Pancreas (tissue), 10 donors: ENCODE measurements at places on chromosomes 3 and 15. TPM values are rescaled to one million over a fixed set of nuclear protein-coding genes. Genes with fewer than 3 reads are reported as not detected.

GRCh38 chr15:52558196-52558595 is 10.6 kb downstream of the ARPP19 start:
- DNase-seq = no peak
- H3K27me3 ChIP-seq = no peaks in the 10 kb centered on the region
- H3K27ac ChIP-seq = no peak overlapping the region
- peaks cover 10% of the 10 kb centered on the region for H3K4me1 ChIP-seq

GRCh38 chr3:28745916-28746617 is 397.4 kb upstream of the AZI2 start:
- no peaks in the 10 kb centered on the region for H3K36me3 ChIP-seq
- H3K27ac ChIP-seq = no peak overlapping the region
- no peaks in the 10 kb centered on the region for H3K27me3 ChIP-seq
- H3K4me1 ChIP-seq = peaks cover 6% of the 10 kb centered on the region
- H3K4me3 ChIP-seq = no peak overlapping the region

GRCh38 chr15:41930221-41930866 is 36.5 kb upstream of the SPTBN5 start:
- H3K27ac ChIP-seq = no peak overlapping the region
- H3K4me3 ChIP-seq = no peak overlapping the region
- peaks cover 20% of the 10 kb centered on the region for H3K4me1 ChIP-seq
- no peaks in the 10 kb centered on the region for H3K36me3 ChIP-seq
- no peak for DNase-seq
- no peaks in the 10 kb centered on the region for H3K27me3 ChIP-seq

DNA sequence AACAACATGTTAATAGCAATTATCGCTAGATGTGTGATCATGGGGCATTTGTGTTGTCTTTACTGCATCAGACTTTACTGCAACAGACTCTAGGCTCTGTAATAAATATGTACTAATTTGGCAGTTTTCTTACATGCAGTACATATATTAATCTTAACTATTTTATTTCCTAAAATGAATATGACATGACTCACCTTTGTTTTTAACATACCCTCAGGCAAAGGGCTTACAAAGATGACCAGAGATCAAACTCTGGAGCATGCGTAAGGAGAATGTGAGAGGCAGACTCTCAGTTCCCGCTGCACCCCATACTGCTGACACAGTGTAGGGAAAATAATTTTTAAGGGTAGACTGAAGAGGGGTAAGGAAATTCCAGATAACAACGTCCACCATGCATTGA is 7.2 kb upstream of the FAM174B start:
- H3K4me3 ChIP-seq = no peak overlapping the region
- peaks cover 29% of the 10 kb centered on the region for H3K4me1 ChIP-seq
- H3K27ac ChIP-seq = no peak overlapping the region

DNA sequence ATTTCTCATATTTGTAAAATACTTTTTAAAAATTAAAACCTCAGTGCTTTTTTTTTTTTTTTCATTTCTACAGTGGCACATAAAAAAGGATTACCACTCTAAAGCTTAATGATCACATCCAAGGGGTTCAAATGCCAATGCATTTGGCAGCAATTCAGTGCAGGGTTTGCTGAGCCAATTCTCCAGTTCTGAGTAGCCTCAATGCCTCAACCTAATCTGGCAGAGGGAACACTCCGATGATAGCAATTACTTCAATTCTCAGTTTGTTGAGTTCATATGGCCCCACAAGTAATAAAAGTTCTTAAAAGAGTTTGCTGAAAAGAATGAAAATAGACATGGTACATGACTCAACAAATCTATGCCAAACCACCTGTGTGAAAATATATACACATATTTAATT is 79.3 kb upstream of the RBMS3 start:
- H3K4me3 ChIP-seq = no peak overlapping the region
- H3K36me3 ChIP-seq = no peaks in the 10 kb centered on the region
- no peak for DNase-seq

- no peaks in the 10 kb centered on the region for H3K27me3 ChIP-seq
- peaks cover 37% of the 10 kb centered on the region for H3K4me1 ChIP-seq
- H3K36me3 ChIP-seq = peaks cover 3% of the 10 kb centered on the region
Measured at GRCh38 chr3:113659996-113660395, 36.4 kb downstream of the USF3 start.

DNA sequence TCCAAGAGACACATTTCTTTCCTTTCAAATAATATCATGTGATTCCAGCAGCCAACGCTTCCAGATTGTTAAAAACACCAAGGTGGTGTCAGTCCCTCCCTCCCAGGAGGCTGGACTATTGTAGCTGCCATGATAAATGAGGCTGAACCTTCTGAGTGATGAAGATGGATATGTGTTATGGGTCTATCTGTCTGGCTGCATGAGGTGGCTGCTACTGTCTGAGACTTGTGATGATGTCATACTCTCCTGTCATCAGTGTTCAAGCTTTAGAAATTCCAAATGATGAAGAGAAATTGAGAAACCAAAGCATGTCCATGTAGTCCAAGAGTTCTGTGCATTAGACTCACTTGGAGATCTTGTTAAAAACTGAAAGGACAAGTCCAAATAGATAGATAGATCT is 683.0 kb downstream of the NTRK3 start:
- no peaks in the 10 kb centered on the region for H3K36me3 ChIP-seq
- no peak overlapping the region for H3K4me3 ChIP-seq
- no peaks in the 10 kb centered on the region for H3K27me3 ChIP-seq
- no peak overlapping the region for H3K27ac ChIP-seq
- no peaks in the 10 kb centered on the region for H3K4me1 ChIP-seq

- peak overlapping the region; percentile 52 for H3K4me3 ChIP-seq
- H3K27me3 ChIP-seq = no peaks in the 10 kb centered on the region
- DNase-seq = peak; percentile 32
- no peak overlapping the region for H3K27ac ChIP-seq
- no peaks in the 10 kb centered on the region for H3K36me3 ChIP-seq
Measured at GRCh38 chr3:159763011-159763601, 225.5 kb upstream of the IL12A start.

DNA sequence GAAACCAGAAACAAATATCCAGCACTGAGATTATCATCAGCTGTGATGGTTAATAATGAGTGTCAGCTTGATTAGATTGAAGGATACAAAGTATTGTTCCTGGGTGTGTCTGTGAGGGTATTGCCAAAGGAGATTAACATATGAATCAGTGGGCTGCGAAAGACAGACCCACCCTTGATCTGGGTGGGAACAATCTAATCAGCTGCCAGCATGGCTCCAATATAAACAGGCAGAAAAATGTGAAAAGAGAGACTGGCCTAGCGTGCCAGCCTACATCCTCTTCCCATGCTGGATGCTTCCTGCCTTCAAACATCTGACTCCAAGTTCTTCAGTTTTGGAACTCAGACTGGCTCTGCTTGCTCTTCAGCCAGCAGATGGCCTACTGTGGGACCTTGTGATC is 869.5 kb downstream of the SI start:
- DNase-seq = no peak
- H3K36me3 ChIP-seq = no peaks in the 10 kb centered on the region
- no peaks in the 10 kb centered on the region for H3K27me3 ChIP-seq
- H3K27ac ChIP-seq = no peak overlapping the region

DNA sequence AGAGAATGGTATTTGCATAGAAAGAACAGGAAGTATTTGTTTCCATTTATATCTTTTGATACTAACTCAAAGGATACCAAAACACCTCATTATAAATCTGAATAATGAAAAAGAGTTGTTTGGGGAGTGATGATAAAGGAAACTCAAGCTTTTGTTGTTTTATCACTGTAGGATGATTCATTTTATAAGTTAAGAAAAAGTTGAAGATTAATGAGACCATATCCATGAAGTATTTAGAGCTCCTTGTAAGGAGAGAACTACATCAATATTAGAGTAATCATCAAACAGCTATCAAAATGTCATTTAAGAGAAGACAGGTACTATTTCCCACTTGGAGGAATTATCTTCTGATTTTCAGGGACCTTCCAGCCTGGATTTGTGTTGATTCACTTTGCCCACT is 92.5 kb downstream of the EPHB1 start:
- no peaks in the 10 kb centered on the region for H3K27me3 ChIP-seq
- no peak overlapping the region for H3K27ac ChIP-seq
- no peaks in the 10 kb centered on the region for H3K36me3 ChIP-seq
- DNase-seq = no peak
- H3K4me1 ChIP-seq = no peaks in the 10 kb centered on the region
- H3K4me3 ChIP-seq = no peak overlapping the region

DNA sequence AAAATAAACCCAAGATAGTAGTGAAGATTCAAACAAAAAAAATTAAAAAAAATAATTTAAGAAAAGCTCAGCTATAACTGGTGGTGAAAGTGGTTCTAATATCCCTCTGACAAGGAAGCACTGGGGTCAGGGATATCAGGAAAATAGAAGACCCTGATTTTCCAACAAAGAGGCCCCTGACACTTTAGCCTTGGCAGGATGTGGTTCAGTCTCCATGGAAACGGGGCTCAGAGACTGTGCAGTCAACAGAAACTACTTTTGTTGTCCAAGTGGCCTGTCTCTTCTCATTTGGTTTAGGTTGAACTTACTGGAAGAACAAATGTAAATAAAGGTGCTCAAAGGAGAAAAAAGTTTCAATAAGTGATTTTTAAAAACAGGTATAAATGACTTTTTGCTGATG is 27.2 kb downstream of the INTS14 start:
- no peaks in the 10 kb centered on the region for H3K27me3 ChIP-seq
- H3K4me3 ChIP-seq = no peak overlapping the region
- DNase-seq = no peak
- H3K27ac ChIP-seq = no peak overlapping the region
- H3K4me1 ChIP-seq = no peaks in the 10 kb centered on the region
- H3K36me3 ChIP-seq = peaks cover 32% of the 10 kb centered on the region

DNA sequence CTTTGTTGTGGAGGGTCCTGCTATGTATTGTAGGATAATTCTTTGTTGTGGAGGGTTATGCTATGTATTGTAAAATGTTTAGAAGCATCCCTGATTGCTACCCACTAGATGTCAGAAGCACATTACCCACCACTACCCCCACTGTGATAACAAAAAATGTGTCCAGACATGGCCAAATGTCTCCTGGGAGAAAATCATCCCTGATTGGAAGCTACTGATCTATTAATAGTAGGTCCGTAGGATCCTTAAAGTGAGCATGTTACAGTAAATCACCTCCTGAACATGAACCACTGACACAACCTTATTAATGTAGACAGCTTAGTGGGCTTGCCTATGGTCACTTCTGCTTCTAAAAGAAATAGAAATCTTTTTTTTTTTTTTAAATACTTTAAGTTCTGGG is 884.6 kb downstream of the AGBL1 start:
- no peaks in the 10 kb centered on the region for H3K36me3 ChIP-seq
- no peaks in the 10 kb centered on the region for H3K27me3 ChIP-seq
- DNase-seq = no peak
- H3K4me1 ChIP-seq = no peaks in the 10 kb centered on the region
- no peak overlapping the region for H3K4me3 ChIP-seq

DNA sequence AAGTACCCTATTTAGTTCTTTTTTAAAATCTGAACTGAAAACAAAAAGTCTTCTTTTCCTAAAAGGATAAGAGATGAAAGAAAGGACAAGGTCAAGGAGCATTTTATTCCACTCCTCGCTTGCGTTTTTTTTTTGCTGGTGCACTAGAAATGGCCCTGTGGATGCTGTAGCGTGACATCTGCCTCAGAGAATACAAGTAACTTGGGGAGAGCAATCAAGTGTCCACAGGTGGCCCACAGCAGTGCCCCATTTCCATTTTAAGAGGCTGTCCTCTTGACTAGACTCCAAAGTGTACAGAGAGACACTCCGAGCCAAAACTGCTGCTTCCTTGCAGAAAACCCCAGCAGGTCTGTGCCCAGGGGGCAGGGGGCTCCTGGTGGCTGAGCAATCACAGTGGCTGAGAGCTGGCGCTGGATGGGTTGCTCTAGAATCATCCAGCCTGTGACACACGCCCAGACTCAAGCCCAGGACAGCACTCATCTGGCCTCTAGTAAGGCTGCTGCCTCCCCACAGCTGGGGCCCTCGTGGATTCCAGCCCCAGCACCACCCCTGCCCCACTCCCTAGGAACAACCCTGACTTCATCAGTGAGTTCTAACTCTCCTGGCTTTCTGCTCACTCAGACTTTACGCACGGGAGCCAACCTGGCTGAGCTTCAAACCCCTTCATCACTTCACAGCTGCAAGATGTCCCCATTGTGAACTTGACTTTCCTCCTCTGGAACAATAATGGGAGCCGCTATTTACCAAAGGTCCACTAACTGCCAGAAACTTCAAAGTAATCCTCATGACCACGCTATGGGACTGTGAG is 71.1 kb upstream of the SPATA12 start:
- no peak overlapping the region for H3K27ac ChIP-seq
- no peaks in the 10 kb centered on the region for H3K36me3 ChIP-seq
- no peak overlapping the region for H3K4me3 ChIP-seq

DNA sequence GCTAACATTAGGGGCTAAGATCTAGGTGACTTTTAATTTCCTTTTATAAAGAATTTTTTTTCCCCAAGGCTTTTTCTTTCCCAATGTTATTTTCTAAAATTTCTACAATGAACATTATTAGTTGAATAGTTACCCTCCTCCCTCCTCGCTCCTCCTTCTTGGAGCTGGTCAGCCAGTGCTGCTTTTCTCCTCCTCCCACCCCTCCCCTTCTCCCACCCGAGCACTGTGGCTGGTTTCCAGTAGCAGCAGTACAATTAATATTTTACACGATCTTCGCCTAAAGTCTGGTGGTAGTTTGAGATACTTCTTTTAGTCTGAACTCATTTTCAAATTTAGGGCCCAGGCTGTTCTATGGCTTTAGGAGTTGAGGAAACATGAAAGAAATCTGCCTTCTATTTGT is 41.6 kb downstream of the EEFSEC start:
- DNase-seq = no peak
- H3K27ac ChIP-seq = no peak overlapping the region
- H3K4me1 ChIP-seq = no peaks in the 10 kb centered on the region
- no peak overlapping the region for H3K4me3 ChIP-seq

DNA sequence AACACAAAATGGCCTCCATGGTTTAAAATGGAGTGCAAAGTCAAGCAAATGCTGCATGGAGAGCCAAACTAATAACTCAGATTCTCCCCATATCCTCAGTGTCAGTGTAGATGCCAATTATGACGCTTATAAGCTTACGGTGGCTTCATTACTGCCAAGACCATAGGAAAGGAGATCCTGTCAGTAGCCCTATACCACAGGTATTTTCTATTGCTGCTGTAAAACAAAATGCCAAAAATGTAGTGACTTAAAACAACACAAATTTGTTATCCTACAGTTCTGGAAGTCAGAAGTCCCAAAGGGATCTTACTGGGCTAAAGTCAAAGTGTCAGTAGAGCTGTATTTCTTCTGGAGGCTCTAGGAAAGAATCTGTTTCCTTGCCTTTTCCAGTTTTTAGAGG is 149.8 kb upstream of the GBE1 start:
- H3K4me3 ChIP-seq = no peak overlapping the region
- no peaks in the 10 kb centered on the region for H3K36me3 ChIP-seq

DNA sequence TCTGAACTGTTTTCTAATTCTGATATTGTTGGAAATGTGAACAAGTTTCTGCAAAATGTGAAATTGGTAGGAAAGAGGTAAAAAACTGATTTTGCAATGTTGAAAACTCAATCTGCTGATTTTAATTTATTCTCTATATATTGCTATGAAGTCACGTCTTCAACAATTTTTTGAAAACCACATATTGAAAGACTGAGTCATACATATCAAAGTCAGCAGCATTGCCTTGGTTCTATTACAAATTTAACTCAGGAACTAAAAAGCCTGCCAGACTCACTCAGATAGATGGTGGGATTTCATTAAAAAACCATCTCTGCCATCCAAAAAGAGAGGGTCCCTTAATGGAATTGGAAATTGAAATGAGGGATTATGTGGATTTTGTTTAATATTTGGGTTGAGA is 351.4 kb downstream of the CNTN3 start:
- H3K27ac ChIP-seq = no peak overlapping the region
- H3K4me1 ChIP-seq = no peaks in the 10 kb centered on the region
- no peaks in the 10 kb centered on the region for H3K27me3 ChIP-seq

Gene ALDH1L1
- 44.0 TPM for polyA plus RNA-seq

Gene TIMP4
- 2.1 TPM for polyA plus RNA-seq

Gene GOLGA8Q
- polyA plus RNA-seq = 2.6 TPM

Gene ASB14
- 0.11 TPM for polyA plus RNA-seq

Gene TM4SF1
- 183 TPM for polyA plus RNA-seq
